ENCODE measurements at places on chromosomes 4 and X. TPM values are rescaled to one million over a fixed set of nuclear protein-coding genes. Genes with fewer than 3 reads are reported as not detected.

- peak; percentile 66 for DNase-seq
Observed at GRCh38 chr4:53116954-53117353, 248.9 kb downstream of the SCFD2 start.

- peak; percentile 17 for DNase-seq
Observed at GRCh38 chr4:148415500-148415899, 26.7 kb downstream of the NR3C2 start.

DNA sequence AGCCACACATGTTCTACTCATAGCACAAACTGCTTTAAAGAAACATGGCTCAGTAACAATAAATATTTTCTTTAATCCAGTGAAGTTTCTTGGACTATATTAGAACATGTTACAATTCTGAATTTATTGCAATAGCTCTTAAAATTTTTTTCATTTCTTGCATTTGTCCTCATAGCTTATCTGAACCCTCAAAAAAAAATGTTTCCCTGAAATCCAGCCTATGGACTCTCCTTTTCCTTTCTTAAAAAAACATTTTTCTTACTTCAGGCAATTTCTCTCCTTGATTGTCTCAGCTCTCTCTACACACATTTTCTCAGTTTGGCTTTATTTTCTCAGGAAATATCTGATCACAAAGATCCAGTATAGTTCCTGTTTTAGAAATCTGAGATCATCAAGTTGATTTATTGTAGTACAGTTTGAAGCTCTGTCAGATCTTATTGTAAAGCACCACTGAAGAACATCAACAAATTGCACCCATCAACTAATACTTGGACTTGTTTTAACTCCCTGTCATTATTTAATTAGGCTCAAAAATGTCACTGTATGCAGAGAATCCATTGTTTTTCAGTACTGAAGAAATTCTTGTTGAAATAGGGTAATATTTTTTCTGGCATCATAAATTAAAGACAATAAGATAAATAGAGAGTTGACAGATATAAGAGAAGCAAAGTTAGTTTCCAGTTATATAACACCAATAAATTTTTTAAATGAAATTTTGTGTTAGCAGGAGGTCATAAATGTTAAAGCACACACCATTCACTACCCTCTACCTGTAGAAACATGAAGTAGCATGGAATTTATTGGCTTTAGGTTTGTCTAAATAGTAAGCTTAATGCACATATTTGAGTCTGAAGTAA lies 317.7 kb downstream of the ARHGAP24 start:
- DNase-seq = peak; percentile 45

DNA sequence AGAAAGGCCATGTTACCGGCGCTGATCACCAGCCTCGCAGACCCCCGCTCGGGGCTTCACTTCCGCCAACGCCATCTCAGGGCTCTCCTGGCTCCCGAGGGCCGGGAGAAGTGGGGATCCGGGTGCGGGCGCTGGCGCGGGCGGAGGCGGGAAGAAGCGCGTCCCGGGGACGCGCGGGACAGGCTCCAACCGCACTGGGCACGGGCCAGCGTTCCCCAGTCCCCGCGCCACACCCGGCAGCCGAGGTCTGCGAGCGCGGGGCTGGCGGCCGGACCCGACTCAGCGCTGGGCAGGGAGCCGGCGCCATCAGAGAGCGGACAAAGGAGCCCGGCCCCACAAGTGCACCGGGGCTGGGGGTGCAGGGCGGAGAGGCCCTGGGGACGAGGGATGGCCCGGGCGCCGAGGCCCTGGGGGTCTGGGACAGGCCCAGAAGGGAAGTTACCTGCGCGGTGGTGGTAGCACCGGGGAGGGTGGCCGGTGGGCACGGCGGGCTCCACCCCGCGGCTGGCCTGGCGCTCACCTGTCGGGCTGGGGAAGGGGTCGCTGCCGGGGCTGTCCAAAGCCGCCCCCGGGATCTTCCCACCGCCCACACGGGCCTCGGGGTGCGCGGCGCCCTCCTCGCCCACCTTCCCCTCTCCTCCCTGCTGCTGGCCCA lies 449 bp downstream of the CTPS2 start:
- no peak for DNase-seq

DNA sequence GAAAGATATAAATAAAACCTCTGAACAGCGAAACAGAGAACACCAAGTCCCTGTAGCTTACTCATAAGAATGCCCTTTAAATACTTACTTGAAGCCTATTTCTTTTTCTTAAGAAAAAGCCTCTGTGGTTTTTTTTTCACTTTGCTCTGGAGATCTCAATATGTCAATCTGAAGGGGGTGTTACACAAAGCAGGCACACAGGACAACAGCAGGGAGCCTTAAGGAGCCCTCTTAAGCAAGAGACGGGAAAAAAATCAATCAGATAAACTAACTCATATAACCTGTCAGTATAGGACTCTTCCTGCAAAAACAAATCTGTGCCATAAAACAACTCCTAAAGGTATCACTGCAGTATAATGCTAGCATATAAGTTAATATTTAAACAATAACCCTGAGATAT lies 611.1 kb upstream of the ATOH1 start:
- no peak for DNase-seq

- no peak for DNase-seq
Observed at GRCh38 chr4:77413766-77414165, 191.9 kb upstream of the CXCL13 start.

DNA sequence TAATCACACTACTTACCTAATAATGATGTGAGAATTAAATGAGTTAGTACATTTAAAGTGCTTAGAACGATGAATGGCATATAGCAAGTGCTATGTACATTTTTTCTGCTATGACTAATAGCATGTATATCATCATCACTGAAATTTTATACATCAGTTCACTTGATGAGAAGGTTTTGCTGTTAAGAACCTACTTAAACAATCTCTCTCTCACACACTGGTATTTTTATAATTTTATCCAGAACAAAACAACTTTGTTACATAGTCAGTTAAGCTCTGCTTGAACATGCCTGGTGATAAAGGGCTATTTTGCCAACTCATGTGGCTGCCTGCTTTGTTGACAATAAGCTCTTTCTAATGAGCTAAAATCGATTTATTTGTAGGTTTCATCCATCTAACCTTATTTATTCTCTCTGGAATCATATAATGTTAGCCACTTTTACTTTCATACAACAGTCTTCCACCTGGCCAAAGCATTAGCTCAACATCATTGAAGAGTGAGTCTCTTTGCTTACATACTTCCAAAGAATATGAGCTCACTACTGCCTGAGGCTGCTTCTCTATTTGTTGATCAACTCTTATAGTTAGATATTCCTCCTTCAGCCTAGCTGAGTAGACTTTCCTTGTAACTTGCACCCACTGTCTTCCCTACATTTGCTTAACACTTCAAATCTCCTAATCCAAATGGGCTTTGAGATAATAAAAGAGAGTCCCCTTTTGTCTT lies 372.7 kb upstream of the BOD1L1 start:
- DNase-seq = no peak

GRCh38 chrX:102659790-102660757 lies 8.8 kb downstream of the GPRASP1 start:
- peak; percentile 70 for DNase-seq

Gene EFHC2
- 0.45 TPM for total RNA-seq

Gene FGF5
- total RNA-seq = 0.98 TPM

Gene CLTRN
- not detected for total RNA-seq

Gene CD40LG
- not detected for total RNA-seq

Gene COL25A1
- 0.27 TPM for total RNA-seq
